NCI-H1436 (cell line): ENCODE measurements at places on chromosomes 3 and 15.

GRCh38 chr3:155488671-155489070 lies 195.2 kb upstream of the STRIT1 start:
- no peak for DNase-seq

DNA sequence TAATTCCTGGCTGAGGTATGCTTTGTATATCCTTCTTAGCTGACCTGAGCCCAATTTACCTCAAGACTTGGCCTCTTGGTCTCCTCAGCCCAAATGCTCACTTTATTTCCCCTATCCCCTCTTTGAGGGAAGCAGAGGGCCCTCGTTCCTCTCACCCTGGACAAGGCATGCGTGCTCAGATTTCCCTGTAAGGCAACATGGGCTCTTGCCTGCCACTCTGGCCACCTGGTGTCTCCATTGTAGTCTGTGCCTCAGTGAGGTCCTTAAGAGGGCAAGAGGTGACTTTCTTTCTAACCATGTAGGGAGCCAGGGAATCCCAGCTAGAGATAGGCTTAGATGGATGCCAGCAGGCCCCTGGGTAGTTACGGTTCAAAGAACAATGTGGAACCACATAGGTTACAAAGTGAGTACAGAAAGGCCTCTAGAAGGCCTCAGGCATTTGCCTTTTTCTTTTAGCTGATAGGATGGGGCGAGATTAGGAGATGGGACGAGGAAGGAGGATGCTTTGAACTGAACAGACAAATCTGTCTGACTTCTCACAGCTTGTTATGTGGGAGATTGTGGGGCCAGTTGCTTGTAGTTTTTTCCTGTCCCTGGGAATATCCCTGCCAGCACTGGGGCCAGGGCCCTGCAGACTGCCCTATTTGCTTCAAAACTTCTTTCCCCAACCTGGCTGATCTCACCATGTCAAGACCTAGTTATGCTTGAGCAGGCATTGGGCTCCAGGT lies 1.1 kb upstream of the INTS14 start:
- no peak for DNase-seq

DNA sequence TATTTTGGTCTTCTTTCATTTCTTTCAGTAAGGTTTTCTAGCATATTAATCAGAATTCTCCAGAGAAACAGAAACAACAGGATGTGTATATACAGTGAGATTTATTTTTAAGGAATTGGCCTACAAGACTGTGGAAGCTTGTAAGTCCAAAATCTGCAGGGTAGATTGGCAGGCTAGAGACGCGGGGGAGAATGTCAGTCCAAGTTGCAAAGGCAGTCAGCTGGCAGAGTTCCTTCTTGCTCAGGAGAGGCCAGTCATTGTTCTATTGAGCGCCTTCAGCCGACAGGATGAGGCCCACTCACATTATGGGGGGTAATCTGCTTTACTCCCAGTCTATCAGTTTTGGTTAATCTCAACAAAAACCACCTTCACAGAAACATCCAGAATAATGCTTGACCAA lies 133.4 kb upstream of the UBE3A start:
- no peak for DNase-seq

- DNase-seq = peak; percentile 2
Measured at GRCh38 chr3:2334921-2335320, 236.3 kb downstream of the CNTN4 start.

- DNase-seq = no peak
Measured at GRCh38 chr15:65040461-65040860, 4.7 kb upstream of the SLC51B start.
